ENCODE measurements at places on chromosomes 2 and 18. TPM values are rescaled to one million over a fixed set of nuclear protein-coding genes. Genes with fewer than 3 reads are reported as not detected.

- no peaks in the 10 kb centered on the region for H3K27me3 ChIP-seq
- H3K4me1 ChIP-seq: peaks cover 25% of the 10 kb centered on the region
- no peak overlapping the region for H3K4me3 ChIP-seq
- H3K27ac ChIP-seq: no peak overlapping the region
These were observed 187.7 kb upstream of the ID2 start for GRCh38 chr2:8494151-8494550.

DNA sequence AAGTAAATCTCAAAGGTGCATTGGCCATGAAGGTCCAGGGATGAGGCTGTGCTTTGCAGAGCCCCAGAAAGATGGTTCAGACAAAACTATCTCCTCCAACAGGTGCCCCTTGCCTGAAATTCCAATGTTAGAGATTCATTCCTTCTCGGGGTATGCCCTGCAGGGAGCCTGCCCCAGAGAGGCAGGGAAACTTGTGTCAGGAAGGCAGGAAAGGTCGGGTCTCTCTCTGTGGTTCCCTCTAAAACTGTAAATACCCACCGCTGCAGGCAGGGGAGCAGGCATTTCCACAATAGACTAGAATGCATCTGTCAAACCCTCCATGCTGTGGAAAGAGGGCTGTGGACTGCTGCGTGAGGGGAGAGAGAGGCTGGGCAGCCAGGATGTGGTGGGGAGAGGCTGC is 207.8 kb upstream of the SMAD2 start:
- no peaks in the 10 kb centered on the region for H3K36me3 ChIP-seq
- peaks cover 39% of the 10 kb centered on the region for H3K4me1 ChIP-seq
- DNase-seq: no peak
- peak overlapping the region; percentile 78 for H3K27ac ChIP-seq
- H3K4me3 ChIP-seq: no peak overlapping the region
- peaks cover 34% of the 10 kb centered on the region for H3K27me3 ChIP-seq

DNA sequence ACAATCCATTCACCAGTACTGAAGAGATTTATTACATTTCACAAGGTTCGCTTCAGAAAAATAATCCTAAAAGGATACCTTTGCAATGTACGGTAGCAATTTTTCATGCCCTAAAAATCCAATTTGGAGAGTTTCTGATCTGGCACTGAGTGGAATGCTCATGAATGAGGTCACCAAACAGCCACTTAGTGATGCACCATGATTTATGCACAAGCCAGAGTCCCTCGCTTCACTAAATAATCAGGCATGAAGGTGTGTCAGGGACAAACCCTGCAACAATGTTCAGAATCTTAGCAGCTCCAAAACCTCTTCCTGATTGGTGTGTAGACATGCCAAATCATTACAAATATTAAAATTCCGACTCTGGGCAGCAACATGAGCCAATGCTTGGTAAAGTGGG is 221.1 kb downstream of the CNTNAP5 start:
- no peak overlapping the region for H3K27ac ChIP-seq
- no peak for DNase-seq
- H3K4me3 ChIP-seq: no peak overlapping the region
- no peaks in the 10 kb centered on the region for H3K27me3 ChIP-seq
- H3K4me1 ChIP-seq: no peaks in the 10 kb centered on the region

DNA sequence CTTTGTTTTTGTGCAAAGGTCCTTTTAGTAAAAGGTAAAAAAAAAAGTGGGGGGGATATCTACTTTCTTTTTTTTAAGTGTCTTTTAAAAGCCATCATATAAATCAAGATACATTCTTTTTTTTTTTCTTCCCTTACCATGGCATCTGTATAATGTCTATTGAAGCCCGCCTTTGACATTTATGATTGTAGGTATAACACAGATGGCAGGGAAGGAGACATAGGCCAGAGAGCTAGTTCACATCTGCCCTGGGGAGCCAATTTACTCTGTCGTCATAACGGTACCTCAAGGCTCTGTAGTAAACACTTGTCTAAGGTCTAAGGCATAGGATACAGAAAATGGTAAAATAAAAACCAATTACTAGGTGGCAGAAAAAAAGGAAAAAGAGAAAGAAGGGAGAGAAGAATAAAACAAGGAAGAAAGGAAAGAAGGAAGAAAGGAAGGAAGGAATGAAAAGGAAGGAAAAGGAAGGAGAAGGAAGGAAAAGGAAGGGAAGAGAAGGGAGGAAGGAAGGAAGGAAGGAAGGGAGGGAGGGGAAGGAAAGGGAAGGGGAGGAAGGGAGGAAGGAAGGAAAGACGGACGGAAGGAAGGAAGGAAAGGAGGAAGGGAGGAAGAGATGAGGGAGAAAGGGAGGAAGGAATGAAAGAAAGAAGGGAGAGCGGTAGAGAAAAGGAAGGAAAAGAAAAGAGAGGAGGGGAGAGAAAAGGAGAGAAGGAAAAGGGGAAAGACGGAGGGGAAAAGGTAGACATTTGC is 343.5 kb downstream of the RBM43 start:
- DNase-seq: no peak
- no peaks in the 10 kb centered on the region for H3K36me3 ChIP-seq
- H3K27me3 ChIP-seq: no peaks in the 10 kb centered on the region
- no peak overlapping the region for H3K27ac ChIP-seq
- H3K4me1 ChIP-seq: no peaks in the 10 kb centered on the region
- H3K4me3 ChIP-seq: no peak overlapping the region

GRCh38 chr2:202098291-202098690 is 25.2 kb downstream of the KIAA2012 start:
- H3K36me3 ChIP-seq: no peaks in the 10 kb centered on the region
- H3K4me3 ChIP-seq: no peak overlapping the region
- no peak overlapping the region for H3K27ac ChIP-seq
- H3K4me1 ChIP-seq: no peaks in the 10 kb centered on the region

TMEM17 gene
- total RNA-seq: not detected

DNA sequence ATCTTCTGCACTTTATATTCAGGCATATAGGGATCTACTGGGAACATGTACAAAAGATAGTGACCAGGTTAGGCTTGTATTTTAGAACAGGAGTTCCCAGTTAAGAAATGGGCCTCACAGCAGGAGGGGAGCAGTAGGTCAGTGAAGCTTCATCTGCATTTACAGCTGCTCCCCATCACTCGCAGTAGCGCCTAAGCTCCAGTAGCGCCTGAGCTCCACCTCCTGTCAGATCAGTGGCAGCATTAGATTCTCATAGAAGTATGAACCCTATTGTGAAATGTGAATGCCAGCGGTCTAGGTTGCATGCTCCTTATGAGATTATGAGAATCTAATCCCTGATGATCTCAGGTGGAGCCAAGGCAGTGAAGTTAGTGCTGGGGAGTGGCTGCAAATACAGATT is 224.4 kb upstream of the CYRIA start:
- no peaks in the 10 kb centered on the region for H3K27me3 ChIP-seq
- no peak for DNase-seq
- no peaks in the 10 kb centered on the region for H3K4me1 ChIP-seq
- no peaks in the 10 kb centered on the region for H3K36me3 ChIP-seq
- H3K4me3 ChIP-seq: no peak overlapping the region

DNA sequence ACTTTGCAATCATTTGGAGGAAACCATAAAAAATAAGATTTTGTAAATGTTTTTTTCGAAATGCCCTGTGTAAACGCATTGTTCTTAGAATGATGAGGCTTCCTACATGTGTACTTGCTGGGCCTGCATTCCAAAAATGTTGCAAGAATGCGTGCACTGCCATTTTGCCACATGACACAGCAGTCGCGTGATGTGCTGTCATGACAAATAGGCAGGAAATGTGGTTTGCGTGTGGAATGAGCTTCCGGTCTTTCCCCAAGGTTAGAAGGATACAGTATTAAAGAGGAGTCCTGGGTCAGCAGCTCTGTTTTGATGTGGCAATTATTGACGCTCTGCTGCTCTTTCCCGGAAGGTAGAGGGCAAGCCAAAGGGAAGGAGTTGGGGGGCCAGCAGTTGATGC is 18.1 kb upstream of the SERPINB2 start:
- no peaks in the 10 kb centered on the region for H3K36me3 ChIP-seq
- H3K4me3 ChIP-seq: no peak overlapping the region
- no peak for DNase-seq

DNA sequence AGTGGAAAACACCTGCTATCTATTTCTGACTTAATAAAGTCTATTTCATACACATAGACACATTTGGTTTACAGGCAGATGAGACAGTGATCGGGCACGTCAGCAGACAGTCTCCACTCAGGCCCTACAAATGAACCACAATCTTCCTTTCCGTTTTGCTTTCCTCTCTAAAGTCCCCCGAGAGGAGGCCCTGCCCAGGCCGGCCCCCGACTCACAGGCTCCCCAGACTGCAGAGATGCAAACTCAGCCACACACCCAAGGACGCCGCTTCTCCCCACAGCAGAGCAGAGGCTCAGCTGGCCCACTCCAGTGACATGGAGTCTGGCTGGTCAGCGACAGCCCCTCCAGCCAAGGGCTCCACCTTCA is 9.3 kb upstream of the MTERF4 start:
- H3K36me3 ChIP-seq: peaks cover 14% of the 10 kb centered on the region
- DNase-seq: no peak
- no peak overlapping the region for H3K4me3 ChIP-seq
- no peaks in the 10 kb centered on the region for H3K4me1 ChIP-seq

GRCh38 chr18:32930695-32931301 is 158.0 kb upstream of the KLHL14 start:
- H3K4me3 ChIP-seq: no peak overlapping the region
- no peaks in the 10 kb centered on the region for H3K4me1 ChIP-seq
- H3K27me3 ChIP-seq: no peaks in the 10 kb centered on the region
- no peak overlapping the region for H3K27ac ChIP-seq

CAPN10 gene
- total RNA-seq: 35.1 TPM

DNA sequence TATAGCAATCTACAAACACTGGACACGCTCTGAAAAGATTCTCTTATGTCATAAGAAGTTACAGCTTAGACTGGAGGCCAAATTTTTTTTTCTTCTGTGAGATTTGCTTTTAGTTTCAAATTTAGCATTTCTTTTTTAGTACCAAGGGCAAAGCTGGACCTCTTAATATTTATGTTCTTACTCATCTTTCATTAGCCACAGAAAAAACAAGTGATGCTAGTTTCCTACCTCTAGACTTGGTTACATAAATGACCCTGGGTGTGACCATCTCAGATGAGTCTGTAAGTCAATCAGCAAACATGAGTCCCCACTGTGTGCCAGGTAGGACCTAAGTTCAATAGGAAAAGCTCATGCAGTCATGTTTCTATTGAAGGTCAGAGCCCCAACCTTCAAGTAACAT is 94.4 kb downstream of the MEP1B start:
- no peak overlapping the region for H3K4me3 ChIP-seq
- peaks cover 24% of the 10 kb centered on the region for H3K4me1 ChIP-seq
- H3K27me3 ChIP-seq: no peaks in the 10 kb centered on the region
- no peak for DNase-seq

REG1A gene
- total RNA-seq: not detected

- no peaks in the 10 kb centered on the region for H3K27me3 ChIP-seq
- no peak overlapping the region for H3K27ac ChIP-seq
- no peaks in the 10 kb centered on the region for H3K36me3 ChIP-seq
- no peaks in the 10 kb centered on the region for H3K4me1 ChIP-seq
These were observed 42.9 kb downstream of the DOK1 start for GRCh38 chr2:74597410-74597809.

SPATA3 gene
- total RNA-seq: not detected

Data from stomach (tissue), 19 donors.